Stimulated activated CD4-positive, alpha-beta T cell treated with anti-CD3 and anti-CD28 coated beads, TNF-alpha, amount 100 ng/mL, for 48 hours (primary cell): ENCODE measurements at places on chromosomes 4 and X.

DNA sequence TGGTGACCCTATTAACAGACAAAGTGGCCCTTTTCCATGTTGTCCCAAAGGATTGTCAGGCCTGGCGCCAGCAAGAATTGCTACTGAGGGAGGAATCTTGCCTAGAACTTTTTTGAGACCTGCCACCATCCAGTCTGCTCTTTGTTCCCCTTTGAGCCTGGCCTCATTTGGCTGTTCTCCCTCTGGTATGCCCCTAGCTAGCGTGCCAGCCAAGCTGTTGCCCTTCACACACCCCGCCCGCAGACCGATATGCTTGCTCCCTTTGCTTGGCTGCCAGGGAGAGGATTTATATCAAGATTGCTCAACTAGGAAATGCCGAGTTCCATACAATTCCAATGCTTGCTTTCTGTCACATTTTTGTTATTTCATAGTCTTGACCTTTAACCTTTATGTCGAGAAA, 24.4 kb downstream of the IGSF1 start:
- DNase-seq: no peak

GRCh38 chr4:76962406-76963130, 13.0 kb downstream of the SEPTIN11 start:
- no peak for DNase-seq

DNA sequence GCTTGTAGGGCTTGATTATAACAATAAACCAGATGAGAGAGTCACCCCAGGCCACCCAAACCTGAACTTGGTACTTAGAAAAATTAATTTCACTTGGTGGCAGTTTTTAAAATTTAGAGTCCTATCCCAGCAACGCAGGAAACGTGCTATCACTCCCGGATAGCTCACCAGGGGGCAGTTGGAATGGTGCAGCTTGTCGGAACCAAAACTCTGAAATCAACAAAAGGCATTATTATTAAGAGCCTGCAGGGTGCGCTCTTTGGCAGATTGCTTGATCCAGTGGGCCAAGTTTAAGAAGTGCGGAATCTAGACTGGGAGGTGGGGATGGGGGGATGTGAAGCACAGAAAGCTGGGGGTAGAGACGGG, 2.4 kb downstream of the FRAS1 start:
- DNase-seq: no peak

DNA sequence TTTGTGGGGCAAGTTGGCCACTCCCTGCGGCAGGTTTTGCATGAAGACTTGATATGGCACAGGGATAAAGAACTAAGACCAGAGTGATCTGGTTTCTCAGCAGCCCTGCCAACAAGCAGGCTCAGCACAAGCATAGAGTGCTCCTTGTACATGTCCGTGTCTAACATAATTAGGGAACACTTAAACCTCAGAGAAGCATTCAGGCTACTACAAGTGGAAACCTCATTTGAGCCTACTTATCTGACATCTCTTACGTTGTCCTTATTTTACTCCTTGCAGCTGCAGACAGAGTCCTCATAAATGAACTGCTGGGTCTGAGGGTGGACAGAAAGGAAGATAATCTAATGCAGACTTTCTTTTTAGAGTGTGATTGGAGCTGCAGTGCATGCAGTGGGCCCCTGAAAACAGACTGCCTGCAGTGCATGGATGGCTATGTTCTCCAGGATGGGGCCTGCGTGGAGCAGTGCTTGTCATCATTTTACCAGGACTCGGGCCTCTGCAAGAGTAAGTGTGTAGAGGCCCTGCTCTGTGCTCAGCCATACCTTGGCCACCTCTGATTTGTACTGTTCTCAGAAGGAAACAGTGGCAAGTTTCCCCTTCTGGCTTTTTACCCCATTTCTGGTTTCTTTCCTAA, 179.1 kb upstream of the ANXA3 start:
- DNase-seq: no peak

DNA sequence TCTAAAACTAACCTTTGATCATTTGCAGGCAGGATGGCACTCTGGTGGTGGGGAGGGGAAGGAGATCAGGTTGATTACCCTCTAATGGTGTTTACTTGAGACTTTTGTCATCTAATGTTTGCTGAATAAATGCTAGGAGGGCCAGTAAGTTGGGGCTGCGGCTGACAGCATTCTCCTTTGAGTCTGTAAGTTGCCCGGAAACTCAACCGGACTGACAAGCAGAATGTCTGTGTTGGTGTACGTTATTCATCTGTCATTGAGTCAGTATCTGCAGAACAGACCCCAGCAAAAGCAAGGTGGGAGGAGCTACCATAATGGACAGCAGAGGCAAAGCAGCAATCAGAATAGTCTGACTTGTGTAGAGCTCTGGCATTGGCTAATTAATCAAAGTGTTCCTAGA, 1210.6 kb upstream of the PABPC4L start:
- no peak for DNase-seq

DNA sequence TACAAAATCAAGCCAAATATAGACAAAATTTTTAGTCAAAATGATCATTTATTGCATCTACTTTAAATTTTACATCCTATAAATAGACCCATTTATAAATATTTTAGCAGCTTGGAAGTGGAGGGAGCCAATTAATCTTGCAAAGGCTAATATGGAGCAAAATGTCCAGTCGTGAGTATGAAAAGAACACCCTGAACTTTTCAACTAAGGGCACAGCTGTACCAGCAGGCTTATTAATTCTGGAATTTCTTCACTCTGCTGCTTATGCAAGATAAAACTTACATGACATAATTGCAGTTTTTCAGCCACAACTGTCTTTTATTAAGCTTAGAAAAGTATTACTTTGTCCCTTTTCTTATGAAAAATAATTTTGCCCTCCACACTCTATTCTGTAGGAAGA, 22.9 kb upstream of the USP53 start:
- no peak for DNase-seq

DNA sequence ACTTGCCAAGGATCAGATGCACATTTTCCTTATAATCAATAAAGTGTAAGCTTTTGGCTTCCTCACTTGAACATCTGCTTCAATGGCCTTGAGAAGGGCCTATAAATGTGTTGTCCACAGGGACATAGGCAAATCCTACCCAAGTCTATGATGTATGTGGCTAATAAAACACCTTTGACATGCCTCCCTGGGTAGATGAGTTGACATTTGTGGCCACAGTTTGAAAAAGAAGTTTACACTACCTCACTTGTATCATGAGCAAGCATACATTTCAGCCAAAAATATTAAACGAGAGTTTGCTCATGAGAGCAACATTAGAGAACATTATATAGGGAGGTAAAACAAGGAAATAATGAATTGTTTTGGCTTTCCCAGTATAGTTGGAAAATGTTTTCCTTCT, 1067.7 kb downstream of the C4orf33 start:
- DNase-seq: no peak

DNA sequence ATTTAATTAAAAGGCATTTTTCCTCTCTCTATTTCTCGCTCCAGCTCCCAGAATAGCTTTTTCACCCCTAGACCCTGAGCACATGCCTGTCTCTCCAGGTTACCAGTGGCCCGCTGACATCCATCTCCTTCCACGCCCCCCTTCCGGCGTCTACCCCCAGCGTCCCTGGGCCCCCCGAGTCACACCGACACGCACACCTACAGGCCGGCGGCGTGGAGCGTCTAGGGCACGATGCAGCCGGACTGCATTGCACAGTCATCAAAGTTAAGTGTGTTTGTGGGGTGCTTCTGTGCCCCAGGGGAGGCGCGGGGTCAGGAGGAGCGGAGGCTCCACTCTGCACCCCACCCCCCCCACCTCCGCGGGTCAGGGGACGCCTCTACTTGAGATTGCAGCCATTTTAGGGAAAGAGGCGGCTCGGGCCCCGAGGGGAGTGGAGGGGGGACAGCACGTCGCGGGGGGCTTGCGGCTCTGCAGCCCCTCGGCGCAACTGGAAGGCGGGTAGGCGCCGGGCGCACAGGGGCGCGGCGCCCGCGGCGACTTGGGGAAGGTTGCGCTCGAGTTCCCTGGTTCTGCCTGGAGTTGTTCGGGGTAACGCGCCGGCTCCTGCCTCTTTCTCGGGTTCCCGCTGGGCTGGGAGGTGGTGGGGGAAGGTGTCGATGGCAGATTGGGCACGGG, 112.7 kb downstream of the DHX15 start:
- no peak for DNase-seq

DNA sequence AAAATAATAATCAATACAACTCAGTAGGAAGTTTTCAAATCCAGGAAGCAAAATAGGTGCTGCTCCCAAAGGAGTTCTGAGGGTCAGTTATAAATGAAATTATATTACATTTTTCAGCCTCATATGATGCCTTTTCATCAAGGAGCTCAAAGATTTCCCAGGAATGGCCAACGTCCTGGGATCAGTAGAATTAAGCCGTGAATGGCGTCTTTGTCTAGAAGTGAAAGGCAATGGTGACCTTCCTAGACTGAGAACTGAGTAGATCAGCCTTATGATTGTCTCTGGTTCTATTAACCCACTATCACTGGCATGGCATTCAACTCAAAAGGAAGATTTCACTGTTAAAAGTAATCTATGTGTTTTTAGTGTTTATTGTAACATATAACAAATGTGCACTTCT, 74.4 kb downstream of the ENOX2 start:
- no peak for DNase-seq

- DNase-seq: no peak
These were observed 1.9 kb downstream of the UBL4A start for GRCh38 chrX:154484255-154485149.

- DNase-seq: no peak
These were observed 48.3 kb downstream of the AMELX start for GRCh38 chrX:11341274-11342201.

GRCh38 chr4:53714236-53715140, 123.2 kb upstream of the LNX1 start:
- no peak for DNase-seq

- DNase-seq: no peak
These were observed 58.2 kb upstream of the C4orf50 start for GRCh38 chr4:6076391-6076790.

DNA sequence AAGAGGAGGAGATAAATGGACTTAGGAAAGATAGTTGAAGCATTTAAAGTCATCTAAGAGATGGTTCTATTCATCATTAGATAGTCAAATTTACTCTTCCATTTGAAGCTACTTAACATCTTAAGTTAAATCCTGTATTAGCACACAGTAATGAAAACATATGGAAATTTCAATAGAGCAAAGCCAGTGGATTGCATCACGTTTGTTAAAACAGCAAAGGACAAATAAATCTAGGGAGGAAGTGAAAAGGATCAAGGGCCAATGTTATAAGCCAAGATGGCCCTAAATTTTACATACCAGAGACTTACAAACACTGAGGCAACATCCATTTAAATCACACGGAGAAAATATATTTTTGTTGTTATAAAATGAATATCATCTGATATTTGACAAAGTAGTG, 602.8 kb downstream of the INPP4B start:
- DNase-seq: no peak

DNA sequence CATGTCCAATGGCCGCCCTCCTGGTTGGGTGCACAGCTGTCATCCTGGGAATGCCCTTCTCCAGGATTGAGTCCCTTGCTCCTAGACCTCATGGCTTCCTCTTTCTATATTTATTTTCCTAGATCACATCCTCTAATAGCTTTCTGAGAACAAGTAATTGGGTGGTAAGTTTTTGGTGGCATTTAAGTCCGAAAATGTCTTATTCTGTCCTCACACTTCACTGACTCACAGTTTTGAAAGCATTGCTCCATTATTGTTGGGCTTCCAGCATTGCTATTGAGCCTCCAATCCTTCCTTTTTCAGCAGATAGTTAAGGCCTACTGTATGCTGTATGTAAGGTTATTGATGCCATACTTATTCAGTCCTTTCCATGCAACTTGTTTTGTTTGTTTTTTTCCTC, 25.9 kb downstream of the PGM2 start:
- DNase-seq: no peak

- DNase-seq: no peak
These were observed 38.9 kb upstream of the RBPJ start for GRCh38 chr4:26281881-26282280.

DNA sequence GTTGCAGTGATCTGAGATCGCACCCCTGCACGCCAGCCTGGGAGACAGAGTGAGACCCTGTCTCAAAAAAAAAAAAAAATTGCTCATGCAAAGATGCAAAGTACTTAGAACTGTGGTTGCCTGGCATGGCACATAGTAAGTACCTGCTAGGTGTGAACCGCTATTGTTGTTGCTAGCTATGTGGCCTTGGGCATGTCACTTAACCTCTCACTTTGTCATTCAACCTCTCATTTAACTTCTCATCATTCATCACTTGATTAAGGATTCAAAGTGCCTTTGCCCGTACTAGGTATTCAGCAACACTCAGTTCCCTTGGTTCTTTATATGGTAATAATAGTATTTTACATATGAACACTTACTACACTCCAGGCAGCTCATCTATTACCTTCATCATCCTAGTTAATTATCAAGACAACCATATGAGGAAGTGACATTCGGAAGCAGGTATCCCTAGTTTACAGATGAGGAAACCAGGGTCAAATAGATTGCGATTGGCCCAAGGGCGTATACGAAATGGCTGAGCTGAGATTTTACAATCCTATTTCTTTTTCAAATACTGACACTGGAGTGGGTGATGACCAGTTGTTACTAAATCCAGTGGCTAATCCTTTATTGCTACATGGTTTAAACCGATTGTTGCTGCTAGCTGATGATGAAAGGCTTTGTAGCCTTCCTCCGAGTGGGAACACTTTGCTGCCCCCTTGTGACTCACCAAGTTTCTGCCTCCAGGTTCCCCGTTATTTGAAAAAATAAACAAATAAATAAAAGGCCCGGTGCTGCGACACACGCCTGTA, 28.8 kb upstream of the SOWAHD start:
- peak; percentile 20 for DNase-seq

DNA sequence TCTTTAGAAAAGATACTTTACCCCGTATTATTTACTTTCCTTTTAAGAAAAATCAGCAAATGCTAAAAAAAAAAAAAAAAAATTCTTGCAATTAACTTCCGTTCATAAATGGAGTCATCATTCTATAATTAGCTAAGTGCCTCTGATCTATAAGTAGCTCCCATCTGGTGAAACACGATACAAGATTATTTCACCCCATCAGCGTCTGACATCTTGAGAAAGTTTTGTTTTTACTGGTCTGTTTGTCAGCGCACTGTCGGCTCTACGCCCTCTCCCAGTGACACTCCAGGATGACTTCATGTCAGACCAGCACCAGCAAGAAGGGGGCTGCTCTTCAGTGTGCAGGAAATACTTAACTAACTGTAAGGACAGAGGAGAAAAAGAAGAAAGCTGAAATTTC, 108.3 kb downstream of the AFAP1 start:
- no peak for DNase-seq

DNA sequence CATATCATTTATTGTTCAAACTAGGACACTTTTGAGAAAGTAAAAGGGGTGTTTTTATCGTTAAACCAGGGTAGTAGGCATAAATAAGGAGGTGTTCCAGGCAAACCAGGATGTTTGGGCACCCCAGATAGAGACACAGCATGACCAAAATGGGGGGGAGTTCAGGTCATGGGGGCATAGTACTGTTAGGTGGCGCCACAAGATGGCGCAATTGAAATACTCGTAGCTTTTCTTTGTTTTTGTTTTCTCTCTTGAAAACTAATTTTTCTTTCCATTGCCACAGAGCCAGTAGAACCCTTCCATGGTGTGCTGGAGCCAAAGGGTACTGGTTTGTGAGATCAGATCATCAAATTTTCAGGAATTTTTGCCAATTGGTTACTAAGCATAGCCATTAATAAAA, 283.4 kb downstream of the BCOR start:
- DNase-seq: no peak

GRCh38 chr4:32268863-32269262, 1548.7 kb downstream of the PCDH7 start:
- DNase-seq: no peak
